ENCODE measurements at places on chromosomes 4 and X.

DNA sequence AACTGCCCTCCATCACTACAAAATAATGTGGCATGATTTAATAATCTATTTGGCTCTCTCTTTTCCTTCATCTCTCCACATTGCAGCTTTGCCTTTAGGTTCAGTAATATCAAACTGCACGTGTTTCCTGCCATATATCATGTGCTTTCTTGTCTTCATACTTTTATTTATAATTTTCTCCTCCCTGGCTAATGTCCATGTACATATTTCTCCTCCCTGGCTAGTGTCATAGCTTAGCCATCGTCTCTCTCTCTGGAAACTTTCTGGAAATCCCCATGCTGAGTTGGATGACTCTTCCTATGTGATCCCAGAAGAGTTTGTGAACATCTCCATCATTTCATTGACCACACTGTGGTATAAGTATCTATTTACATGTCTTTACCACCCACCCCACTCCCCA is 21.3 kb upstream of the PDGFC start:
- DNase-seq: no peak

DNA sequence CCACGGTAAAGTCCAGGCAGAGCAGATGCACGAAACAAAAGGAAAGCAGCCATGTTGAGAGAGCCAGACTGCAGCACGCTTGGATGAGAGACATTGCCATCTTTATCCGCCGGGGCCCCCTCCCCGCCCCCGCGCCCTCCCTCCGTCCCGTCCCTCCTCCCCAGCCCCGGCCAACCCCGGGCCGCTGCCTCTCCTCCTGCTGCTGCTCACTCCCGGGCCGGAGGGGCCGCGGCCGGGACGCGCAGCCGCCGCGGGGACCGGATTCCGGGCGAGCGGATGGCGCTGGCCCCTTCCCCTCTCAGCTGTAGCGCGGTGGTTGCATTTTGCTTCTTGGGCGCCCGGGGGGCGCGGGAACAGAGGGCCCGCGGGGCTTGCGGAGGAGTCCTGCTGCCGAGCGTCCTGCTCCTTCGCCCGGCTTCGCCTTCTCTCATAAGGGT is 542 bp downstream of the RNF150 start:
- no peak for DNase-seq

- DNase-seq: no peak
Measured at GRCh38 chr4:108398316-108398715, 222.1 kb upstream of the RPL34 start.

DNA sequence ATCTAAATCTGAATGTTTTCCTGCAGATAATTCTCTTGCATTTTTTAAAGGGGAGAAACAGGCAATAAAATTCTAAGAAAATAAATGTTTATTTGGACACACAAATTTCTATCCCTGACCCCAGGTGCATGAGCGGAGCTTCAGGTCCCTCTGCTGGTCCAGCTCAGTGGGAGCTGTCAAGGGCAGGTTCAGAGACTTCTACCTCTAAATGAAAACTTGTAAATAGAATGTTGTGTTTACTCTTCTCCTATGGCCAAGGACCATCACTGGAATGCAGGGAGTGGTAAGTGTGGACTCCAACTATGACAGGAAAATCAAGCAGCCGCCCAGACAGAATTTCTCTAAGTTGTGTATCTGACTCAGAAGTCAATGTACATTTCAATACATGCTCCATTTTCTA is 148.6 kb upstream of the TTC29 start:
- DNase-seq: no peak

GRCh38 chrX:110723844-110724243 is 71.8 kb downstream of the CHRDL1 start:
- no peak for DNase-seq

DNA sequence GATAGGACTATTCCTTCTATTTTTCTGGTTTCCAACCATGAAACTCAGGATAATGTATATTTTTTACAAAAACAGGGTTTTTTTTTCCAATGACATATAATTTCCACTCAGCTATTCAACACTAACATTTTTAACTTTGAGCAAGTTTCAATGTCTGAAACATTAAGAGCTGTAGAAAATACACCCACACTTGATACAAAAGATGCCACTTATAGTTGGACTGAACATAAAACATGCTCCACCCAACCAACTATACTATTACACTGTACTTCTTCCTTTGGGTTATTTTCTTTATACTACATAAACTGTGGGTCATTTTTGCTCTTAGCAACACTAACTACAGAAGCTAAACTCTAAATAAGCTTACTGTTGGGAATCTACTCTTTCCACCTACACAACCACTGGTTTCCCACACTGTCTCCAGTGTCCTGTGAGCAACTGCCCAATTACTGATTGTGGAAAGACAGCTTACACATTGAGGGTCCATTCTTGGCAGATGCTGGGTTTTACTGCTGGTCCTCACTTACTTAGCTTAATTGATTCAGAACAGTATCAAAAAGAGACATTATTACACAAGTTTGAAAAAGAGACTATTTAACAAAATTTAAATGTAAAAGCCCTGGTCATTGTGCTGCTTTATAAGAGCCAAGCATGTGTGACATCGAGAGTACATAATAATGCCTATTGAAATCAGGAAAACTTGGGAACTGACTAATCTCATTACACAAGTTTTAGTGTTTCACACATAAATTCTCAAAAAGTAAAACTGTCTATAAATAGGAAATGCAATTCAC is 6.3 kb downstream of the AMMECR1 start:
- DNase-seq: no peak

- DNase-seq: no peak
Measured at GRCh38 chrX:150058728-150059127, 120.4 kb upstream of the EOLA2 start.

- no peak for DNase-seq
Measured at GRCh38 chr4:18262832-18263231, 241.3 kb upstream of the LCORL start.

GRCh38 chrX:100207331-100208024 is 202.6 kb downstream of the PCDH19 start:
- DNase-seq: no peak

GRCh38 chr4:15297344-15297743 is 130.5 kb upstream of the C1QTNF7 start:
- no peak for DNase-seq

Measured in activated T-cell treated with anti-CD3 and anti-CD28 coated beads, Interleukin-2, amount 50 U/mL, for 1 hour (primary cell).